Suprapubic skin (tissue), 4 donors: ENCODE measurements at places on chromosomes 4 and X. TPM values are rescaled to one million over a fixed set of nuclear protein-coding genes. Genes with fewer than 3 reads are reported as not detected.

Gene ETDA
- total RNA-seq: not detected

- H3K27ac ChIP-seq: no peak overlapping the region
- H3K27me3 ChIP-seq: no peaks in the 10 kb centered on the region
- no peak overlapping the region for H3K4me3 ChIP-seq
- no peaks in the 10 kb centered on the region for H3K36me3 ChIP-seq
- DNase-seq: no peak
- H3K4me1 ChIP-seq: no peaks in the 10 kb centered on the region
Measured at GRCh38 chrX:31606771-31607170, 534.9 kb upstream of the FTHL17 start.

DNA sequence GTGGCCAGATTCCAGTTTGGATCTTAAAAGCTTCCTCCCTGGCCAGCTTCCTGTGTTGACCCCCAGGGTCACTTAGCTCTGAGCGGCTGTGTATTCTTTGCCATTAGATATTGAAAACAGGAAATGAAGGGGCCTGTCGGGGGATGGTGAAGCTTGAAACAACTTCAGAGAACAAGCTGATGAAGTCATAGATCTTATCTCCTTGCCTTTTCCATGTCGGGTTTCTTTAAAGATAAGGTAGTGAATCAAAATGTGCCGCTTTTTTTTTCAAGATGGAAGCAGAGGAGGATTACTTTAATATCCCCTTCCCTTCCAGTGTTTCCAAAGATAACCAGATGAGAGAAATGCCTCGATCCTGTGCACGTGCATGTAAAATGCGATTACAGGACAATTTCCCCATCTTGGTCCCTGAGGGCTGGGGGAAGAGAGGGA is 508.5 kb downstream of the MID1IP1 start:
- no peak overlapping the region for H3K27ac ChIP-seq
- H3K4me3 ChIP-seq: no peak overlapping the region
- H3K27me3 ChIP-seq: no peaks in the 10 kb centered on the region
- no peaks in the 10 kb centered on the region for H3K36me3 ChIP-seq
- peaks cover 8% of the 10 kb centered on the region for H3K4me1 ChIP-seq
- DNase-seq: no peak

DNA sequence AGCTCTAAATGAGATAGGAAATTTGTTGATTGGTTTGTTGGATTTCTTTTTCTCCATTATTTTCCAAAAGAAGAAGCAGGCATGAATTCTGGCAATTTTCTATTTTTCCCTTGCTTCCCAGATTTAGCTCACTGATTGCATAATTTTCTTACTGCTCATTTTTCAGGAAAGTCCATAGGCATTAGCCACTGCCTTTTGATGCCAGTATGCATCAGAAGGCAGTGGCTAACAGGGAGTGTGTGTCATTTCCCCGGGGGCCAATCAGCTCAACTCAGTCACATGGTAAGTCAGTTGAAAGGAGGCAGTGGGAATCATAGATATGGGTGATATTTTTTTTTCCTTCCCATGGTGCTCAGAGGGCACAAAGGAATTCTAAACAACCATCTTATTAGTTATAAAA is 156.7 kb downstream of the TRIML1 start:
- no peak overlapping the region for H3K4me3 ChIP-seq
- no peak for DNase-seq
- H3K27me3 ChIP-seq: no peaks in the 10 kb centered on the region
- no peak overlapping the region for H3K27ac ChIP-seq
- H3K36me3 ChIP-seq: no peaks in the 10 kb centered on the region

DNA sequence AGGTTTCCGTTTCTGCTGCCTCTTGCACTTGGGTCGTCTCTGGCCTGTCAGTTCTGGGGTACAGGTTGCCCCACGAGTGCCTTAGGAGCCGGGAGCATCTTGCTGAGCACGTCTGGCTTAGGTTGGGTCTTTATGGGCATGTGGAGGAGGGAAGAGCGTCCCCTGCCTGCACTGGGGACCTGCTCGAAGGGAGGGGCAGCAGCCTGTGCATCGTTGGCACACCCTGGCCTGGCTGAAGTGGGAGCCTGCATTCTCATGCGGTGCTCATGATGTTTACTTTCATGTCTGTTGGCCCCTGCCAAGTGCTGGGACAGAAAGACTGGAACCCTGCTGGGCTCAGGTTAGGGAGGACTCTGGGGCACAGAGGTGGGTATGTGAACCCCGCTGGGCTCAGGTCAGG is 23.8 kb upstream of the TADA2B start:
- no peaks in the 10 kb centered on the region for H3K27me3 ChIP-seq
- no peak overlapping the region for H3K4me3 ChIP-seq
- H3K27ac ChIP-seq: no peak overlapping the region

DNA sequence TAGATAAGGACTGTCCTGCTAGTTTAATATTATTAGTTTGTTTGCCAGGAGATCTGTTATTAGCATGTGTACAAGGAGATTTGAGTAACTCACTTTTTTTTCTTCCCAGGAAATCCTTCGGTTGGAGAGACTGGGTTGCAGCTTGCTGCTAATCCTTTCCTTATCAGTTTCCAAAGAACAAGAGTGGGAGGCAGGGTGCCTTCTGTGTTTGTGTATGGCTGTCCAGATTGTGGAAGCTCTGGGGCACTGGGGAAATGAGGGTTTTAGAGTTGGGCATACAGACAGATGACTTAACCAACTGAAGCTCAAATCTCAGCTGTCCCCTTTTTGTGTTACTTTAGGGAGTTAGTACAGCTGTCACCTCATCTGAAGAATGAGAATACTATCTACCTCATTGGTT is 12.6 kb upstream of the SUPT20HL1 start:
- H3K36me3 ChIP-seq: no peaks in the 10 kb centered on the region
- no peak for DNase-seq
- no peak overlapping the region for H3K4me3 ChIP-seq
- no peaks in the 10 kb centered on the region for H3K27me3 ChIP-seq
- H3K27ac ChIP-seq: no peak overlapping the region

DNA sequence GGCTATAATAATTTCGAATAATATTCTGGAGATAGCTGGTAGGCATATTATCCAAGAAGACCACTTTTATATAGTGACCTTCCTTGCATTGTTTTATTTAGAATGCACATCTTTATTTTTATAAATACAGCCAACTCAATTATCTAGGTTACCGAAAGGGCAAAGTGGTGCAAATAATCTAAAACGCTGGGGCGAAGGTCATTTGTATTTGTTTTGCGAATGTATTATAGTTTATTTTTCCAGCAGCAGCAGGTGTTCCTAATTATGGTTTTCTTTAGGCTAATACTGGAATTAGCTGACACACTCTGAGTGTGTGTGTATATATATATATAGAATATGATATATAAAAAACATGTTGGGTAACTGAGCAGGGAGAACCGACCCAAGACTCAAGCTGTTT is 48.1 kb upstream of the RAP2C start:
- no peaks in the 10 kb centered on the region for H3K36me3 ChIP-seq
- DNase-seq: no peak
- no peaks in the 10 kb centered on the region for H3K27me3 ChIP-seq
- H3K4me3 ChIP-seq: no peak overlapping the region
